Stimulated activated CD8-positive, alpha-beta memory T cell treated with anti-CD3 and anti-CD28 coated beads, Interleukin-4, amount 100 ng/mL, for 48 hours (primary cell): ENCODE measurements at places on chromosomes 6 and 20.

GRCh38 chr6:3361312-3362037 is 95.4 kb downstream of the SLC22A23 start:
- DNase-seq = no peak

DNA sequence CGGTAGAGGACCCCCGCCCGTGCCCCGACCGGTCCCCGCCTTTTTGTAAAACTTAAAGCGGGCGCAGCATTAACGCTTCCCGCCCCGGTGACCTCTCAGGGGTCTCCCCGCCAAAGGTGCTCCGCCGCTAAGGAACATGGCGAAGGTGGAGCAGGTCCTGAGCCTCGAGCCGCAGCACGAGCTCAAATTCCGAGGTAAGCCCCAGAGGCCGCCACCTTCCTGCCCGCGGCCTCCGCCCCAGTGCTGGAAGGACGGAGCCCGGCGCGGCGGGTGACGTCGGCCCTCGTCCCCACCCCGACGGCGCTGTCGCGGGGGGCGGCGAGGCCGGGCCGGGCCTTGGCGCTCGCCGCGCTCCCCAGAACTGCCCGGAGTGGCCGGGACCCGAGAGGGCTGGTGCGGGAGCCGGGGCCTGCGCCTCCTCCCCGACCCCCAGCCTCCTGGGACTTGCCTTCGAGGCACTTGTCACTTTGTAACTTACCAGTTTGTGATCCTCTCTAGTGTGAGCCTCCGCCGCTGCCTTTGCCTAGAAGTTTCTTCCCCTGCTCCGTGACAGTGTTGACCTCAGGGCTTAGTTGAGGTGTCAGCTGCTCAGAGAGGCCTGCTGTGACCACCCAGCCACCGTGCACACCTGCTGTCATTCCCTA is 417 bp downstream of the VAPB start:
- DNase-seq = peak; percentile 45

- no peak for DNase-seq
Observed at GRCh38 chr6:114272582-114272981, 70.2 kb downstream of the HS3ST5 start.

- no peak for DNase-seq
Observed at GRCh38 chr6:153032255-153032882, 29.9 kb upstream of the MTRF1L start.

DNA sequence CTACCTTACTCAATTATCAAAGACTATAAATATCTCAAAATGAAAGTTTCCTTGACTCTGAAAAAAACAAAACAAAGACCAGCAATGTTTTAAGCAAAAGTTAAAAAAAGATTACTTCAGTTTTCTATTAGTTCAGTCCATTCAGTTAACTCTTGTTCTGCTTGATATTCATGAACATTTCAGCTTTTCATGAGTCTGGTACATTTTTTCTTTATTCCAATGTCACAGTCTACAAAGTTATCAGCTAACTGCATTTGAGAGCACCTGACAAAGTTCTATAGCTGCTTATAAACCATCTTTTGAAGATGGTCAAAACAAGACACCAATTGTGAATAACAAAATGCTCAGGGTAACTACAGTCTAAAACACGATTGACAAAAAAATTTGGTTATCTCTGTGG is 156.1 kb upstream of the NOX3 start:
- DNase-seq = no peak

DNA sequence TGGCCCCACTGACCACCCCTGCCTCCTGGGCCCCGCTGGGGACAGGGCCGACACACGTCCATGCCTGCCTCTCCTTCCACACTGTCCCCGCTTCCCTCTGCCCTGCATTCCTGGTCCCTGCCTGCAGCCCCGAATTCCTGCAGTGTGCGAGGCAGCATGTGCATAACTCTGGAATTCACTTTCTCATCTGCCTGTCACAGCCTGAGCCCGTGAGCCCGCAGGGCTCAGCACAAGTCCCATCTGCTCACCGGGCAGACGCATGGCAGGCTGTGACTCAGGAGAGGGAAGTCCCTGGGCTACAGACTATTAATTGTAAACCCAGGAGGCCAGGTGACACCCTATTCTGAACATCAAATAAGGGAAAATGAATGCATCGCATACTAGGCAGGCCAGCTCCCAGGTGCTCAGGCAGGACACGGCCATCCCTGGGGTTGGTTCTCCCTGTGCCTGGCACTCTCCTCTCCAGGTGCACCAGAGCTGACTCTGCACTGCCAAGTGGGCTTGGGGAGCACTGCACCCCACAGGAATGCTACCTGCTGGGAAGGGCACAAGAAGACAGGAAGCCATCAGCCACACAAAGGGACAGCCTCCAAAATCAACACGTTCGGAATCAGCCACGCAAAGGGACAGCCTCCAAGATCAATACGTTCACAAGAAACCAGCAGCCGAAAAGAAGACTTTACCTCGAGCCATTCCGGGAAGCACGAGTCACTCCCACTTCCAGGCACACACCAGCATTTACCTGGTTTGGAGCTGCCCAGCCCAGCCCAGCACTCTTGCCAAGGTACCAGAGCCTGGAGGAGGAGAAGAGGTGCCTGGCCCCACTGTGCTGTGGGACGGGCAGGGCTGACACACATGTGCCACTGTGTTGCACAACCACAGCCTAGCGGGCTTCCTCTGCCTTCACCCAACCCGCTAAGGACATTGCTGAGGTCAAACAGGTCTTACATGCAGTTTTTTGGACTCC is 65.9 kb downstream of the DLL1 start:
- DNase-seq = no peak
